Renal cortex interstitium (tissue), 15 donors: ENCODE measurements at places on chromosomes 13 and 19. TPM values are rescaled to one million over a fixed set of nuclear protein-coding genes. Genes with fewer than 3 reads are reported as not detected.

DNA sequence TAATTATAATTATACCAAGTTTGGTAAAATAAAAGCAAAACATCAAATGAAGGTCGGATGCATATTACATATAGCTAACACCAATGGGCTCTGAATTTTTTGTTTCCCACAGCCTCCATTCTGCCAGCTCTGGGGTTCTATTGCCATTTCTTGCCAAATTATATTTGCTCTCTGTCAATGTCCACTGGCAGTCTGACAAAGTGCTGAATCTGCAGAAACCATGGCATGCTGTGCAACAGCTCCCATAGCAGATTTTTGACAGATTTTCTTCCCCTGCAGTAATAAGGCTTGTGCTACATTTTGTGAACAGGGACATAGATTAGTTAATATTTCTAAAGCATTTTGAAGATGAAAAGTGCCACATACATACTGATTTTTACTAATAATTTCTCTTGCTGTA is 1102.1 kb downstream of the DIAPH3 start:
- no peak for DNase-seq

- no peak for DNase-seq
Observed at GRCh38 chr19:5202553-5202952, 138.1 kb downstream of the PTPRS start.

GRCh38 chr13:54357284-54357933 is 1328.8 kb downstream of the OLFM4 start:
- no peak for DNase-seq

DNA sequence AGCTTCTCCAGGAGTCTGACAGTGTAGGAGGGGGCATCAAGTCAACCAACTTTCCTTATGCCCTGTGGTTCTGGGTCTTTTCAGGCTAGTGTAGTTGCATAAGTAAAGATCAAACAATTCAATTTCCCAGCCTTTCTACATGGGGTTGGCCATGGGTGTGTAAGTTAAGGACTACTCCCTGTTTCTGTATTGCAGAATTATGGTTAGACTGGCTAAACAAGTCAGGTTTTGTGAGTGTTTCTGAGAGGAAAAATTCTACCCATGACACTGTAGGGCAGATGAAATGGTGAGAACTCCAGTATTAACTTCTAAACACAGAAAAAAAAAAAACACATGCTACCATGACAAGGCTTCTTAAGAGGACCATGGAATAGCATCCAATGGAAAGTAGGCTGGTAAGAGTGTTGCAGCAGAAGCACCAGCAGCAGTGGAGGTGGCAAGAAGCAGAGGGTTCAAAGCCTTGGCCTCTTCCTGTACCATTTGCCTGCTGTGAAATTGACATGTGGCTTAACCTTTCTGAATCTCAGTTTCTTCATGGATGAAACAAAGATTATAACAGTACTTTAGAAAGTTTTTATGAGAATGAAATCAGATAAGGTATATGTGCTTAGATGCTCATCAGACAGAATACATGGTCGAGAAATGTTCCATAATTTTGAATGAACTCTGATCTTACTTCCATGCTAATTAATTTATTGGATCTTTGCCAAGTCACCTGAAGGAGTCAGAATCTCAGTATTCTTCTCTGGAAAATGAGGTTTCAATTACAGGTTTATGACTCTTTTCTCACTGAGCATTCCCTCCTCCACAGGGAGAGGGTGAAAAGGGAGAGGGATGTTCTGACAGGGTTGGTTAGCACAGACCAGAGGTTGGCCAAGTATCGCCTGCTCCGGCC is 11.4 kb upstream of the SCEL start:
- no peak for DNase-seq

Gene POSTN
- 301 TPM for polyA plus RNA-seq

Gene ZNF573
- 11.9 TPM for polyA plus RNA-seq

- no peak for DNase-seq
Observed at GRCh38 chr13:107223867-107224266, 655.9 kb upstream of the ARGLU1 start.

Gene MBD3L2
- not detected for polyA plus RNA-seq
